Stimulated activated naive CD4-positive, alpha-beta T cell treated with Interleukin-2 at 50 U/mL for 16 hours (primary cell): ENCODE measurements at places on chromosomes 16 and 17.

- no peak for DNase-seq
Measured at GRCh38 chr17:48259694-48260291, 152.2 kb downstream of the SNX11 start.

- DNase-seq: no peak
Measured at GRCh38 chr16:25006504-25007056, 8.6 kb downstream of the ARHGAP17 start.

DNA sequence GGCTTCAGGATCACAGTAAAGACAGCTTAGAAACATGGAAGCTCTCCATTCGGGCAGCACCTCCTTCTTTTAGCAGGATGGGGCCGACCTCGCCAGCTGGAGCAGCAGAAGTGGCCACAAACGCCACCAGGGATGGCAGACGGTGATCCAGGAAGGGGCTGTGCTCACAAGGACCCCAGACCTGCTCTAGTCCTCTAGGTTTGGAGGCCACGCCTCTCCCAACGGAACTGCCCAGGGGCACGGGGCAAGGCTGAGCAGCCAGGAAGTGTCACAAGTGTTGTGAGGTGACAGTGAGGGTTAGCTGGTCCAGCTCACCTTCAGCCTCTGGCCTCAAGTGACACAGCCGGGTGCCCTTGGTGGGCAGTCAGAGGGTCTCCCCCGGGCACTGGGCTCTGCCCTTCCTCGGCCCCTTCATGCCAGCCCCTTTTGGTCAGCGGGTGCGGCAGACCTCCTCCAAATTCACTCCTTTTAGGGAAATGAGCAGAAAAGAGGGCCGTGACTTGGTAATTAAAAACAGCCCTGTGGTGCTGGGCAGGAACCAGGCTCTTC is 20.4 kb downstream of the CEP295NL start:
- DNase-seq: no peak

GRCh38 chr17:12024327-12024726 is 3.6 kb downstream of the MAP2K4 start:
- DNase-seq: no peak

DNA sequence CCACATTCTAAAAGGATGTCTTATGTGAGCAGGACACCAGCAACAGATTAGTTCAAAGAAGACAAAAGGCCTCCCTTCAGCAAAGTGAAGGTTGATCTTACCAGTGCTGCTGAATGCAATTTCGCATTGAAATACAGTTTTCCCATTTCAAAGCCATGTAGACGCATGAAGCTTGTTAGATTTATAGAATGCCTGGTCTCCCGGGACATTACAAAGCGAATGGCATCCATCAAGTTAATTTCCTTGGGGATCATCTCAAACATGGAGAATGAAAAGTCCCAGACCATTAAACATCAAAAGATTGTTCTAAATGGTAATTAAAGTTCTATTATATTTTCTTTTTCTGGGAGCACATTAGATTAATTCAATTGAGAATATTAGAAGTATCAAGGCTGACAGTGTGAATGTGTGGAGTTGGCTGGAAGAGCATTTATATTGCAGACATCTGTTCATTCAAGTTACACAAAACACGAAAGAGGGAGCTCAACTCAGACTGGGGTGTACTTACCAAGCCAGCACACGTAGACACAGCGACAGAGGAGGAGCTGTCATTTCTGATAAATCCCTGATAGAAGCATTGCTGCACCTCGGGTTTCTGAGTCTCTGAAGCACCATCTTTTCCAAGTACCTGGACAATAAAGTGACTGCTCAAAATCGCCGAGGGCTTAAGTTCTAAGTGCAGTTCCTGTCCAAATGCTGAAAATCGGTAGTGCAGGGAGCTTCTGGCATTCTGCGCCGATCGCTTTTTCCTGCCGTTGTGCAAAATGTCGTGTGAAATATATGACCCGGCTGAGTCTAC is 3.8 kb downstream of the ADAMTS18 start:
- DNase-seq: no peak
